Cerebellum (tissue), 4 donors: ENCODE measurements at places on chromosomes 5 and 9. TPM values are rescaled to one million over a fixed set of nuclear protein-coding genes. Genes with fewer than 3 reads are reported as not detected.

DIPK1B gene
- 24.1 TPM for total RNA-seq

DDX4 gene
- total RNA-seq, result 0.09 TPM

C9orf152 gene
- not detected for total RNA-seq

LRRC19 gene
- total RNA-seq, result not detected

ABCA1 gene
- 19.1 TPM for total RNA-seq

AIF1L gene
- 24.2 TPM for total RNA-seq

TSLP gene
- not detected for total RNA-seq
